ENCODE measurements at places on chromosomes 3 and 15. TPM values are rescaled to one million over a fixed set of nuclear protein-coding genes. Genes with fewer than 3 reads are reported as not detected.

DNA sequence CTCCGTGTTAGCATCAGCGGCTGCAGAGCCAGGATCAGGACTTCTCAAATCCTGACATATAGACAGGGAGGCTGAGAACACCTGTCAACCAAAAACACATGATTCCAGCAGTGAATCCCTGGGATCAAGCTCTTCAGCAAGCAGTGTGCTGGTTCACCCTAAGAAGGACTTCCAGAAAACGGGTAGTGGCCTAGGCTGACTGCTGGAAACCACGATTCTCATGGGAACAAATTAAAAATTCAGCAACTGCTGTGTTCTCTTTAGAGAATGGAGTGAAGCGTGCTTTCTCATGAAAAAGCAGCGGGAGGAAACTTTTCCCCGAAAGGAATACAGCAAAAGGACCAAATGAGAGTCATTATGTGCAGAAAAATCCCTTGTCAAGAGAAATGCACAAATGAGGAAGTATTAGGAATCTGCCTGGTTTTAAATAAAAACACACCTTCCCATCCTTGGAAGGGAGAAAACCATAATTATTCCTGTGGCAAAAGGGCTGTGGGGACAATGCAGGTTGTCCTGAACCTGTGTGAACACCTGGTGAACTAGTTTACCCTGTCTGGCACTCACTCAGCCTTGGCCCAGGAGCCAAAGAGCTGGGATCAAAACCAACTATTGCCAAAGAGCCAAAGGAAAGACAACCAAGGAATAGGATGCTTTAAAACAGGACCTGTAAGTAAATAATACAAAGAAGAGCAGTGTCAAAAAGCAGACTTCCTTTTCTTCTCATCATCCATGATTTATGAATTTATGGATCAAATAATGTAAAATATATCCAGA, 13.4 kb downstream of the IL12A start:
- no peak for DNase-seq

GRCh38 chr3:135226057-135226456, 431.0 kb downstream of the EPHB1 start:
- DNase-seq = no peak

- no peak for DNase-seq
Measured at GRCh38 chr15:63896336-63897115, 62.8 kb upstream of the HERC1 start.

DNA sequence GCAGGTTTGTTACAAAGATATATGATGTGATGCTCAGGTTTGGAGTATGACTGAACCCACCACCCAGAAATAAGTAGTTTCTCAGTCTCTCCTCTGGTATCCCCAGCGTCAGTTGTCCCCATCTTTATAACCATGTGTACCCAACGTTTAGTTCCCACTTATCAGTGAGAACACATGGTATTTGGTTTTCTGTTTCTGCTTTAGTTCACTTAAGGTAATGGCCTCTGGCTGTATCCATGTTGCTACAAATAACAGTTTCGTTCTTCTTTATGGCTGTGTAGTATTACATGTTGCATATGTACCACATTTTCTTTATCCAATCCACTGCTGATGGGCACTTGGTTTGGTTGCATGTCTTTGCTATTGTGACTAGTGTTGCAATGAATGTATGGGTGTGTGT, 132.3 kb downstream of the LMLN start:
- no peak for DNase-seq

DNA sequence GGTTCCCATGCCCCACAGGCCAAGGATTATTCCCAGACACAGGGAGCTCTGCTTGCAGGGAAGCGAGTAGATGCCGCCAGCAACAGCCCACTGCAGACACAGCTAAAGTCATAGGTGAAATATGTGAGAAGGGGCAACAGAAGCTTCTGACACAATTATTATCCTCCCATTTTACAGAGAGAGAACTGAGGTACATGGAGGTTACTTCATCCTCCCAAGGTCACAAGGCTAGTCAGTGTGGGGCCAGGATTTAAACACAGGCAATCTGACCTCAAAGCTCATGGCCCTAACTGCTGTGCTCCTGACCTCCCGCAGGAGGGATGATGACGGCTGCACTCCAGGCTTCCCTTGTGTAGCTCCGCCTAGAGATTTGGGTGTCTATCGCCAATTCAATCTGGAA, 15.7 kb upstream of the FSIP1 start:
- no peak for DNase-seq

GRCh38 chr15:20348291-20348899, 193.2 kb downstream of the GOLGA6L6 start:
- no peak for DNase-seq

GRCh38 chr15:70197945-70198361, 100.2 kb upstream of the TLE3 start:
- no peak for DNase-seq

DNAH12 gene
- 0.09 TPM for total RNA-seq

- DNase-seq = no peak
Measured at GRCh38 chr15:34850121-34850520, 54.8 kb upstream of the ACTC1 start.

DNA sequence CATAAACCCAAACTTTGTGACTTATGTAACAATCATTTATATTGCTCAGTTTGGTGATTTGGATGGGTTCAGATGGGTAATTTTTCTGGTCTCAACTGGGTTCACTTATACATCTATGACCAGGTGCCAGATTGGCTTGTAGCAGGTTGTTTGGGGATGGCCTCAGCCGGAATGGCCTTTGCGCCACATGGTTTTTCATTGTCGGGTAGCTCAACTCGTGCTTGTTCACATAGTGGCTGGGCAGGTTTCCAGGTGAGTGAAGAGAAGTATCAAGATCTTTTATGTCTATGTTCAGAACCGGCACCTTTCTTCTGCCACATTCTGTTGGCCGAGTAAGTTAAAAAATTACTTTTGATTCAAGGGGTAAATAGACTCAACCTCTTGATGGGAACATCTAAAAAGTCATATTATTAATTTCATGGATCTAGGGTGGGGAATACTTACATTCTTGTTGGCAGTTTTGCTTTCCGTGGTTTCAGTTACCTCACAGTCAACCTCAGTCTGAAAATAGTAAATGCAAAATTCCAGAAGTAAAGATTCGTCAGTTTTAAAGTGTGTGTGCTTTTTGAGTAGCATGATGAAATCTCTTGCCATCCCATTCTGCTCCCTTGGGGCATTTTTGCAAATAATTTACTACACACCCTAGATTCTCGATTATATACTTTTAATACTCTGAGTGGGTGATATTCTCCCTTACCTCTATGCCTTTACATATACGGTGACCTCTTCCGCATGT, 745.7 kb upstream of the CCDC54 start:
- DNase-seq = no peak

COPS2 gene
- 55.5 TPM for total RNA-seq

DNA sequence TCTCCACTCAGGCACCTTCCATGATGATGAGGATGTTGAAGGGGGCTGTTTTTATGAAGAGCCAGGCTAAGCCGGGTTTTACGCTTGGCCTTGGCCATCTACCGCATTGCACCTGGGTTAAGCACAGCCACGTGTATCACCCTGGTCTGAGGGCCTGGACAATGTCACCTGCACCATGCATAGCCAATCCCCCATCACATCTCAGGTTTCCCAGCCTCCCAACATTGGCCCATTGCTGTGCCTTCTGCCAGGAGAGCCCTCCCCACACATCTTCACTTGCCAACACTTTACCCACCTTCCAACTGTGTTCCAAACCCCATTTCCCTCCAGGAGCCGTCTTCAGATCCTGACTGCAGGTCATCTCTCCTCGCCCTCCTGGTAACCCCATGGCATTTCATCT, 135.3 kb upstream of the ABHD17C start:
- DNase-seq = no peak

SAMD7 gene
- not detected for total RNA-seq

AGTR1 gene
- not detected for total RNA-seq

COL7A1 gene
- total RNA-seq = 1.2 TPM

GRCh38 chr3:58737644-58738043, 71.1 kb upstream of the FAM3D start:
- no peak for DNase-seq
